ENCODE measurements at places on chromosomes 7 and 10.
A peak's percentile ranks its signal among the peaks of the same experiment; 100 is the strongest.

- no peak for DNase-seq
These were observed 80.1 kb upstream of the PRSS1 start for GRCh38 chr7:142669074-142669654.

DNA sequence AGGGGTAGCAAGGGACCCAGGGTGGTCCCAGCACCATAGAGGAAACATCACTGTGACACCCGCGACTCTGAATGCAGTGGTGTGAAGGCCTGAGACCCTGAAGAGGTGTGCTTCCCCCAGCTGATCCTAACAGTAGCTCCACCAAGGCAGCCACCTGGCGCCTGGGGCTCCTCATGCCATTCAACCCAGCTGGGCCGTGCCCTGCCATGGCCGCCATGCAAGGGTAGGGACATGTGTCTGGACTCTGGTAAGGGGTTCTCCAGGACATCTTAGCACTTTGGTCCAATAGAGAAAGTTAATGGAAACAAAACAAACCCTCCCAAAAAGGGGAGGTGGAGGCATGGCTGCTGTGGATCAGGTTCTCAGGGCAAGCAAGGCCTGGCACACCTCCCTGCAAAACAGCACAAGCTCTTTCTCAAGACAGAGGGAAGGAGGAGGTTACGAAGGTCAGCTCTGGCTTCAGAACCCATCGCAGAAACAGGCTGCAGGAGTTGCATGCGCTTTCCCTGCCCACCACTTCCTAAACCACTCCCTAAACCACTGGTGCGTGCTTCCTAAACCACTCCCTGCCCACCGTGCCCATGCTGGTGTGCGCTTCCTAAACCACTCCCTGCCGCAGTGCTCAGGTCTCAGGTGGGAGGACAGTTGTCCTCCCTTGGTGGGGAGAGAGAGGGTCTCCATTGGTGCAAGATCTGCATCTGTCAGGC is 108.7 kb downstream of the LARP4B start:
- no peak for DNase-seq

DNA sequence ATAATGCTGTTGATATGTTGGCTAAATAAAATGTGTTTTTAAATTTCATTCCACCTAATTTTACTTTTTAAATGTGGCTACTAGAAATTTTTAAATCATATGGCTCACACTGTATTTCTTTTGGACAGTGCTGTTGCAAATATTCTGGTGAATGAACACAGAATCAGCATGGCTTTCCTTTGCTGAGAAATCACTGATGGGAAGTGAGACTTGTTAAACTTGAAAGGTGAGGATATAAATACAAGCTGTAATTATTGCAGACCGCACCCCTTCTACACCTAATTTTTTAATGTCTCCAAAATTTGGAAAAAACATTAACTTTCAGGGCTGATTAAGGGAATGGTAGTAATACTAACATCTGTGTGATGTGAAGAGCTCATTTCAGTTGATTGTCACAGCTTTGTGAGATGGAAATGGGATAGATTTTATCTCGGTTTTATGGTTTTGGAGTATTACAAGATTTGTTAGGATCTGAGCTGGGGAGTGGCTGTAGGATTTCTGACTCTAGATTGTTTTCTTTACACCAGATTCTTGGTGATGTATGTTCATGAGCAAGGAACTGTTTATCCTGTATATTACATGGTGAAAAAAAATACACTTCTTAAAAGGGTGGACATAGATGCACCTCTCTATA is 1.3 kb downstream of the MIOS start:
- DNase-seq, result no peak

DNA sequence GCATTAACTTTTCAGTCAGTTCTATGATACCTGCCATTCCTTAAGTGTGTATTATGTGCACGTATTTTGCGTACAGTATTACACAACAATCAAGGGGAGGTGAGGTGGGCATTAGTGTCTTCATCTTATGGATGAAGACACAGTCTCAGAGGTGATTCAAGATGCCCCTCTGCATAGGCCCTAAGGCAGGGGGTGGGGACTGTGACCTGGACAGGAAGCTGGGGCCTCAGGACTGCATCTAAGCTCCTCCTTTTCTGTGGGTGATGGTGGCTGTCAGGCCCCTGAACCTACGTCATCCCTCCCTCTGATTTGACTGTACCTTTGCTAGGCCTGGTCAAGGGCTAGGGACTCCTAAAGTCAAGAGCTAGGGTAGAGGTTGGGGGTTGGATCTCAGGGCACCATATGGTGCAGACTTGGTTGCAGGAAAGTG is 38.9 kb downstream of the HK1 start:
- peak; percentile 81 for DNase-seq

GRCh38 chr10:76036111-76036940 is 604.9 kb downstream of the LRMDA start:
- peak; percentile 55 for DNase-seq

Measured in stimulated activated effector memory CD8-positive, alpha-beta T cell treated with anti-CD3 and anti-CD28 coated beads, Interleukin-12 subunit alpha, Interleukin-12 subunit beta, amount 100 ng/mL, for 72 hours (primary cell).